ENCODE measurements at places on chromosomes 1 and 21.

DNA sequence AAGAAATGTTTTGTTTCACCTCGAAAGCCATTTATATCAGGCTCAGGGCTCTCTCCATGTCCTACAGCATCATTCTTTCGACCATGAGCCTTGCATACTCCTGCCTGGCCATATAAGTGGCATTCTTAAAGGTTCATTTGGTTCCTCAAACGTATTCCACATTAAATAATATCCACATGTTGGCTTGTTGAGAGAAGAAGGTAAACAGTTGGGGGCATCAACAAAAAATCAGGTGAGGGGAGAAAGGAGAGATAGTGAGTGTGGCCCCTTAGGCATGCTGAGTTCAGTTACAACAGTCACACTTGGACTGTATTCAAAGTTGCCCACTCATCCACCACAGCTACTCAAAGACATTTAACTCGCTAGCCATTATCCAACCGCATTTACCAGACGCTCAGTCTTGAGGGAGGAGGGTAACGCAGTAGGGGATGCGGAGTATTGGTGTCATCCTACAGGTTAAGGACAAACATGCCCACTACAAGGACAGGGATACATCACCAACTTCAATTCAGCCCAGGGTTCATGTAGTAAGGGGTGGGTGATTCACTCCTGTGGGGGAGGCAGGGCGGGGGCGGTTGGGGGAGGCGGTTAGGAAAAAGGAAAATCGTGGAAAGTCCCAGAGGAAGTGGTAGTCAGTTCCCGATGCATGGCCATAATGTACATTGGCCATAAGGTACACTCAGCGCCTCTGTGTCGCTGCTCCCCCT lies 1.4 kb downstream of the ZNF697 start:
- DNase-seq = no peak

- DNase-seq = no peak
These were observed 65.7 kb downstream of the TMCO4 start for GRCh38 chr1:19734056-19734455.

- DNase-seq = no peak
These were observed 17.2 kb downstream of the VCAM1 start for GRCh38 chr1:100736746-100737145.

DNA sequence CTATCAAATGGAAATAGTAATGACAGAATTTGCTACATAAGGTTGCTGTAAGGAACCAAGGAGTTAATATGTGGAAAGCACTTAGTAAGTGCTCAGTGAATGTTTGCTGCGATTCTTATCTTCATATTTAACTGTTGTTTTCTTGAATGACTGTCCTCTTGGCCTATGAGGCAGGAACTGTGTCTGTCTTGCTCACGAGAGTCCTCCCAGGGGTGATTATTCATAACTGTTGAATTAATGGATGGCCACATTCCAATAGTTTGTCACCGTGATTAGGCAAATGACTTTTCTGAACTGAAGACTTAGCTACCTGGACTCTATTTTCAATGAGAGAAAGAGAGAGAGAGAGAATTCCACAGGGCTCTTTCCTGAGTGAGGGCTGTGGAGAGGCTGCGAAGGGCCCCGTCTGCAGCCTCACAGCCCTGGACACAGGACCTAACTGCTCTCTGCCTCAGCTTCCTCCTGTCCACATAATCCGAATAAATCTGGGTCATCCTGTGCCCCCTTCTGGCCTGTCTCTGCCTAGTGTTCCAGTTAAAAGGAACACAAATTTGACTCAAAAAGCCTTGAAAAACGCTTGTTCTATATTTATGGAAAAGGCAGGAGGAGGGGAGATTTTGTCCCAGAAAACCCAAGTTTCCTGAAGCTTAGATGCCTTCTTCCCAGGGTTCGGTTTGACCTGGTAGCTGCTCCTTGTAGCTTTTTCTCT lies 8.5 kb downstream of the EDN2 start:
- no peak for DNase-seq

- DNase-seq = no peak
These were observed 48.5 kb downstream of the PIGK start for GRCh38 chr1:77170687-77171086.

DNA sequence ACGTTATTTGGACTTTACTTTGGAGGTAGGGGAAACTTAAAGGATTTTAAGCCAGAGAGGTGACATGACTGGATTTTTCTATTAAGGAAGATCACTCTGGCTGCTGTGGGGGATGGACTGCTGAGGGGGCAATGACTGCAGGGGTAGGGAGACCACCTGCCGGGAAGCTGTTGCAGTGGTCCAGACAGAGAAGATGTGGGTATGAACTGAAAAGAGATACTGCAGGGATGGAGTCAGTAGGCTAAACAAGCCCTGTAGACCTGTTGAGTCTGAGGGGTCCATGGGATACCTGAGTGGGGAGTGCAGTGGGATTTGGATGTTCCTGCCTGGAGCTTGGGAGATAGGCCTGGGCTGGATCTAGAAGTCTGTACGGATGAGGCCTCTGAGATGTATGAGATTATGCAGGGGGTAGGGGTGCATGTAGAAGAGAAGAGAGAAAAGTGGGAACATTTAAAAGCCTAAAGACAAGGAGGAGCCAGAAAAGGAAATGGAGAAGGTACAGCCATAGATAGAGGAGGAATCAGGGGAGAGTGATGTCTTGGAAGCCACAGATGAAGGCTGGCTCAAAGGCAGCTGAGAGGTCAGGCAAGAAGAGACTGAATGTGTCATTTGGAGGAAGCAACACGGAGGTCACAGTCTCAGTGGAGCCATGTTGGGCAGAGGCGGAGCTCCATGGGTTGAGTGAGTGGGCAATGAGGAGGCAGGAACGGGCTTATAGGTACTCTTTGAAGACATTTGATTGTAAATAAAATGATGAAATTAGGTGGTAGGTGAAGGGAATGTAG lies 25.9 kb upstream of the KCNA2 start:
- DNase-seq = no peak

- no peak for DNase-seq
These were observed 4.6 kb downstream of the GFI1 start for GRCh38 chr1:92481971-92482664.

DNA sequence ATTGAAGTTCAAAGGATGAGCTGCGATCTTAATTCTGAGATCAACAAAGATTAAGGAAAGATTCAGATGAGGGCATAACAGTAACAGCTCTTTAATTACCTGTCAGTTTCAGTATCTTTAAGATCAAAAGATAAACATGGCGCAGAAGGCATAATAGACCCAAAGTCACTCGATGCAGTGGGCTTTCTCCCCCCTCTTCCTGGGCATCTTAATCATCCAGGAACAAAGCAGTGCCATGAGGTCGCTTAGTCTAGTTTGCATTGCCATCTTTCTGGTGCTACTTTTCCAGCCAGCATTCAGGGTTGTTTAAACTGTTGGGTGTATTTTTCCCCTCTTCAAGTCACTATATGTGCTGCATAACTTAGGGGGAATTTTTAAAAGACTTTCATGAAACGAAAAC lies 72.3 kb downstream of the HUNK start:
- no peak for DNase-seq

DNA sequence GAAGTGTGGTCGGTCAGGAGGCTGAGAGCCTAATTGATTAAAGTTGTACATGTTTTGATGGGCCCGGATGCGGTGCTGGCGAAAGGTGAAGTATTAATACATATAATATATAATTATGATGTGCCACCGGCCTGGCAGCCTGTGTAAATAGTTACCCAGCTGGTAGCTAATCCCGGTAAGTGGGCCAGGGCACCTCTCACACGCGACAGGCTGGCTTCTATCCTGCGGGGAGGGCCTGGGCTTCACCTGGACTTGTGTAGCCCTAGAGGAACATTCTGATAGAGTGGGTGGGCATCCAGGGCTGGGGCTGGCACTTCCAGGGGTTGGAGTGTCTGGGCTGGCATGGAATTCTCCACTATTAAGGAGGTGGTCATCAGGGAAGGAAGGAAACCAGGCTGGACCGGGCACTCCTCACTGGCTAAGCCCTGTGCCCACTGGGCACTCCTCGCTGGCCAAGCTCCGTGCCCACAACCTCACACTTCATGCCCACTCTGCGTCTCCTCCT lies 48.3 kb downstream of the IGSF21 start:
- DNase-seq = no peak

DNA sequence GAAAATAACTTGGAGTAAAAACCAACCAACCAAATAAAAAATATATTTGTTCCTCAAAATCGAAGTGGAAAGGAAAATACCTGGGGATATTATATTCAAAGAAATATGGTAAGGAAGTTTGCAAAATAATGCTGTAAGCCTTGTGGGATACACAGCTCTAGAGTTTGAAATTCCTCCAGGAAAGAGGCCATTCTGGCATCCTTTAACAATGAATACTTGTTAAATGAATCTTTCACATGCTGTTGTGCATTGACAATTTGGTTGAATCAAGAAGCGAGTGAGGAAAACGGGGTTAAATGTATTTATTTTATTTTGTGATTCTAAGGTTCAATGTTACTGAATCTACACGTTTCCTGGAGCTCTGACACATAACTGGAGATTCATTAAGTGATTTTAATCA lies 30.5 kb upstream of the NTNG1 start:
- no peak for DNase-seq
